ENCODE measurements at places on chromosomes 5 and 9.

DNA sequence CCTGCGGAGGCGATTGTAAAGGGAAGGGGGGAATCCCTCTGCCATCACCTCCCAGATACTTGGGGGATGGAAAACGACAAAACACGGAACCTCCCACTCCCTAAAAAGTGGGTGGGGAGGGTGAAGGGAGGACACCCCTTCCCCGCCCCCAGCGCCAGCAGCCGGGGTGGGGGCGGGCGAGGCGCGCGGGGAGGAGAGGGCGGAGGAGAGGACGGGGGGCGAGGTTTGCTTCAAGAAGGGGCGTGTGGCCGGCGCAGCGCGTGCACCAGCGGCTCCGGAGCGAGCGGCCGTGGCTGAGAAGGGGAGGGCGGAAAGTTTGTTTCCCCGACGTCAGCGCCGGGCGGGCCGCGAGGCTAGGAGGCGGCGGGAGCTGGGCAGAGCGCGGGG lies at the start of gene PRRX2:
TSS of gene PRRX2 (plus strand) at position 259 of the 387 bp plus-strand sequence. CDS start 221 bp downstream, outside the sequence.
- DNase-seq, result peak; percentile 23

DNA sequence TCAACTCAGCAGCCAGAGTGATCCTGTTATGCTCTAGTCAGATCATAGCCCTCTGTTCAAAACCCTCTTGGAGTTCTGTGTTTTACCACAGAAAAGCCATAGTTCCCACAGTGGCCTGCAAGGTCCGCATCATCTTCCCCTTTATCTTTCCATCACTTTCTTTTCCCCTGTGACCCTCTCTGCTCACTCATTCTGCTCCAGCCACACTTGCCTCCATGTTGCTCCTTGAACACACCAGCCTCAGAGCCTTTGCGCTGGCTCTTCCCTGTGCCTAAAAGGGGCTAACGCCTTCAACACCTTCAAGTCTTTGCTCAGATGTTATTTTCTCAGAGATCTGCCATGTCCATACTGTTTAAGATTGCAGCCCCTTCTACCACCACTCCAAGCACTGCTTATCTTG lies 26.3 kb downstream of the CSF2 start:
- no peak for DNase-seq

GRCh38 chr5:169650701-169651331 lies 13.7 kb downstream of the DOCK2 start:
- DNase-seq, result no peak

DNA sequence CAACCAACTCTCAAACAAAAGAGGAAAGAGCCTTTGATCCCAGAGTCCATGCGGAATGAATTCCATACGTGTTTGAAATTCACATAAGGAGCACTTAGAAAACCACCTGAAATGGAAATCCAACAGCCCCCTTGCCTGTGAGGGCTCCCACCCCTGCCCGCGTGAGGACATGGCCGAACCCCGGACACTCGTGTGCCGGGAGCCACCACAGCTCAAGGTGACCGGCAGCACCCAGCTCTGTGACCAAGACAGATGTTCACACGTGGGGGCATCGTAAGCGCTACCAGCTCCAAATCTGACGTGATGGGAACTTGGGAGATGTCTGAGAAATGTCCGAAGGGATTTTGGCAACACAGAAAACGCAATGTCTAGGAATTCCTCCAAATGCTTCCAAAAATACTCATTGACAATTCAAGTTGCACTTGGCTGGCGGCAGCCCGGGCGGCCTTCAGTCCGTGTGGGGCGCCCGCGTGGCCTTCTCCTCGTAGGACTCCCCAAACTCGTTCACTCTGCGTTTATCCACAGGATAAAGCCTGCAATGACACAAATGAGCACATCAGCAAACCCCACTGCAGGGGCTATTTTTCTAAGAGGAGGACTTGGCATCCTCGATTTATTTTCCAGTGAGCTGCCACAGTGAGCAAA lies 23.2 kb upstream of the TERT start:
- no peak for DNase-seq

DNA sequence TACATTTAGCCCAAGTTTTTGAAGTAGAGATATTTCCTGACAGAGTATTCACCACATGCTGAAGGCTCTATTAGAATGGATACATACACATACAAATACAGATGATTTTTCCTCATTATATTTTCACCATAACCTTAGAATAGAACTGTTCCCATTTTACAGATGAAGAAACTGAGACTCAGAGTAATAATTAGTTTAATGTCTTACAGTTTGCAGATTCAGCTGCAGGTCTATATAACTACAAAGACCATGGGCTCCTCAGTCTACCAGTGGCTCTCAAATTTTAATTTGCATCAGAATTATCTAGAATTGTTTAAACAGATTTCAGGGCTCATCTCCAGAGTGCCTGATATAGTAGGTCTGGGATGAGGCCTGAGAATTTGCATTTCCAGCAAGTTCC lies 64.4 kb downstream of the GRAMD2B start:
- no peak for DNase-seq

DNA sequence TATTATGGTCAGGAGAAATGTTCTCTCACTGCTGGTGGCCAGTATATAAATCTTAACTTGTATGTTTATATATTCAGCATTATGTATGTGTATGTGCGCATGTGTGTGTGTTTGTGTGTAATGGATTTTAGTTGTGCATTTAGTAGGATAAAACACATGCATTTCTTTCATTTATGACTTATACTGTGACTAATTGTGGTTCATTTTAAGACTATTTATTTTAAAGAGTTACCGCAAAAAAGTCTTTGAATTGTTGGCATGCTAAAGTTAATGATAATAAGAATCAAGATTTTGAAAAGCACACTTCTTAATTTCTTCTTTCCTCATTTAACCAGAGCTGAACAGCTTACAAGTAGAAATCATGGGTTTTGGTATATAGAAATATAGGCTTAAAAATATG lies 60.9 kb downstream of the RAI14 start:
- no peak for DNase-seq

- no peak for DNase-seq
These were observed 80.0 kb downstream of the OXCT1 start for GRCh38 chr5:41790038-41790776.

DNA sequence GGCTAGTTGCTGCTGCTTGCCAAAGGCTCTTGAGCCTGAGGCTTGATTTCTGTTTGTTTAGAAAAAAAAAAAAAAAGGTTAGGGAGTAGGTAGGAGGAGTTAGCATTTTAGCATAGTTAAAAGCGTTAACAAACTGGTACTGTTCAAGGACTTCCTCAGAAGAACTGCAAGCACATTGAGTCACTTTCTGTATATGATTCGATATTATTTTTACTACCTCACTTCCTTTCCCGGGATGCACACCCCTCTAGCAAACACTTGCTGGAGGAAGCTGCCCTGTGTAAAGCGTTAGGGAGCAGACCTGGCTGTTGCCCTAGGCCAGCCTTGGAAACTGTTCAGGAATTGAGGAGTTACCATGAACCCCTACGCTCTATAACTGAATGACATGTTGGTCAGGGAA lies 15.7 kb upstream of the CEP120 start:
- DNase-seq, result no peak

- peak; percentile 88 for DNase-seq
These were observed 385 bp upstream of the PTGER4 start for GRCh38 chr5:40679148-40679912.

- no peak for DNase-seq
These were observed 23.3 kb upstream of the CLPTM1L start for GRCh38 chr5:1368236-1368635.

- DNase-seq, result no peak
These were observed 156.0 kb downstream of the SEC61B start for GRCh38 chr9:99377790-99378775.

- no peak for DNase-seq
These were observed 14.2 kb upstream of the AHRR start for GRCh38 chr5:307306-307705.

GRCh38 chr9:97459326-97459725 lies 42.1 kb upstream of the TMOD1 start:
- DNase-seq, result no peak

GRCh38 chr5:56839062-56839461 lies 23.7 kb downstream of the MAP3K1 start:
- DNase-seq, result no peak

DNA sequence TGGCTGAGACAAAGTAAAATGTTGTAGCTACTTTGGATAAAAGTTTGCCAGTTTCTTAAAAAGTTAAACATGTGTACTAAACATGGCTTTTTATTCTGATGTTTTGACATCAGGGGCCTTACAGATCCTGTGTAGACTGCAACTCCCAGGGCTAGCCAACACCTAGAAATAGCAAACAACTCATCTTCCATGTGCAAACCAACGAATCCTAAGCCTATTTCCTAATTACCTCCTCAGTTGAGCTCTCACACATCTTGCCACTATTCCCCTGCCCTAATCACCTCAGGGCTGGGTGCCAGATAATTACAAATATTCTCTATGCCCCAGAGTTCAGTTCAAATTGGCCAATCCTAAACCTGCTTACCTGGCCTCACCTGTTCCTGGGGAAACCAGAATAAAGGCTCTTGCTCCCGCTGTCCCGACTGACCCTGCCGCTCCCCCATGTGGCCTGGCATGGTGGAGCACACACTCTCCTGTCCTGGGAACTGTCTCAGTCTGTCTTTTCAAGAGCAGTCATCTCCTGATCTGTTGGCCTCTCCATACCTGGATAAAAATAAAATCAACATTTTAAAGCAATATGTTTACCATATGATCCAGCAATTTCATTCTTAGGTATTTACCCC lies 37.1 kb upstream of the FAM169A start:
- no peak for DNase-seq

GRCh38 chr5:39520232-39520572 lies 95.4 kb upstream of the DAB2 start:
- DNase-seq, result no peak

GRCh38 chr5:78760770-78761169 lies 112.2 kb upstream of the LHFPL2 start:
- no peak for DNase-seq

DNA sequence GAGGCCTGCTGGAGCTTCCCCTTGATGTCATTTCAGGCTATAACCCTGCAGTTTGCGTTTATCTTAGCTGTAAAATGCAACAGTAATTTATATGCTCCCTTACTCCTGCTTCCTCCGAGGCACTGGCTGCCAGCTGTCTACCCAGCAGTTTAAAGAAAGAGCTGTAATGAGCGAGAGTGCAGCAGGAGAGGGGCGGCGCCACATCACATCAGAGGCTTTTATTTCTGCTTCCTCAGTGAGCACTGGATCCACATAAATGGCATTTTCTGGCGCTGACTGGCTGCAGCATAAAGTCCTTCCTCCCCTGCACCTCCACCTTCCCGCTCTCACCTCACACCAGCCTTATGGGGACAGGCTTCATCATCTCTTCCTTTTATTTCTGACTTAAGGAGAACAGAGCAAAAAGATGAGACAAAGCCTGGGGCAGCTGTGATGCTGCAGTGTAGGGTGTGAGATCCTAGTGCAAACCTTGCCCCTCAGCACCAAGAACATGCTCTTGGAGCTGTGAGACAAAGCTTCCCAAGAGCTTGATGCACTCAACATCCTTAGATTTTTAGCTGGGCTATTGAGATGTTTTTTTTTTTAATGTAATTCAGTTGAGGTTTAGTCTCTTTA lies 829.6 kb upstream of the ZNF608 start:
- no peak for DNase-seq

- no peak for DNase-seq
These were observed at the start of gene TLX3 for GRCh38 chr5:171308453-171309275. Gene TLX3 (plus strand): TSS chr5:171309248. CDS start chr5:171309366, 118 bp downstream.

DNA sequence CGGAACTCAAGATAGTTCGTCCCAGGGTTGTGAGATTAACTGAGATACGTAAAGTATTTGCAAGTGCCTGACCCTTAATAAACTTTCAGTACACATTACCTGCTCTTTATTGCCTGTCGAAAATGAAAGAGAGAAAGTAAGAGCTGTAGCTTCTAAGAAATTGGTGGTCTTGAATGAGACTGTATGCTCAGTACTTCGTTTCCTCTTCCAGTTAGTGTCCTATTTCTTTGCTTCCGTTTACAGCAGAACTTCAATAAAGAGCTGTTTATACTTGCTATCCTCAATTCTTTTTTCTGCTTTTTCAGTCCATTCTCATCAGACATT lies 534 bp downstream of the SRFBP1 start:
- no peak for DNase-seq

DNA sequence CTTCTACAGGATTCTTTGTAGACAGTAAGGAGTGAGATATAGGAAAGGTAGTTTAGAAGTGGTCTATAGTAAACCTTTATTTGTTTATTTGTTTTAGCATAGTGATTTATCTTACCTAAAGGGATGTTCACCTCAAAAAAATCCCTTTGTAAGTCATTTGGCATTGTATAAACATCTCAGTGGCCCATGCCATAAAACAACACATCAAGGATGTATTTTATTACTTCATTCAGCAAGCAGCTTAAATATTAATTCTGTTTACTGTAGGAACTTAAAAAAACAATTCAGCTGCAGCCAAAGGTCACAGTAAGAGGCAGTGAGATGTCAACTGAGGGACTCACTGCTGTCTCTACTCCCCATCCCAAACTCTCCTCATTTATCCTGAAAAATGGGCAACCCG lies 452.7 kb downstream of the HINT1 start:
- no peak for DNase-seq

DNA sequence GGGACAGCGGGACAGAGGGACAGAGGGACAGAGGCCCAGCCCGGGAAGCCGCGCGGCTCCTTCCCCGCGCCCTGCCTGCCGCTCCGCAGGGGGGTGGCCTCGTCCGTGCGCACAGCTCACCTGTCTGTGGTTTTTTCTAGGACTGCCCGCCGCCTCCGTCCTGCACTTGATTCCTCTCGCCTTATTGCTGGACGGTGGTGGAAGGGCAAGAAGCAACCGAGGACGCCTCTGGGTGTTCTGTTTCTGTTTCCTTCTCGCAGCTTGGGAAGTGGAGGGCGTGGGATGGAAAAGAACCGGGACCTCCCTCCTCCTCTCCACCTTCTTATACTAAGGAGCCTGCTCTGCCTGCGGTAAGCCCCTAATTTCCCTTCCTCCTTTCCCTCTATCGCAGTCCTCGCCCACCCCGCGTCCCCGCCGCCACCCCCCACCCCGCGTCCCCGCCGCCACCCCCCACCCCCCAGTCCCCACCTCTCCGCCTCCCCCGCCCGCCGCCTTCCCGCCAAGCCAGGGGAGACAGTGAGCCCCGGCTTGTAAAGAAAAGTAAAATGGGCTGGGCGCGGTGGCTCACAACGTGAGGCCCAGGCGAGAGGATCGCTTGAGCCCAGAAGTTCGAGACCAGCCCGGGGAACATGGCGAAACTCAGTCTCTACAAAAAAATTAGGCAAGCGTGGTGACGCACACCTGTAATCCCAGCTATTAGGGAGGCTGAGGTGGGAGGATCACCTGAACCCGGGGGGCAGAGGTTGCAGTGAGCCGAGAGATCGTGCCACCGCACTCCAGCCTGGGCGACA lies 9.6 kb upstream of the FLT4 start:
- DNase-seq, result no peak

Measured in stimulated activated CD4-positive, alpha-beta T cell treated with anti-CD3 and anti-CD28 coated beads, Interleukin-1b, Interleukin-23, amount 100 ng/mL, for 4 hours (primary cell).